K562 (cell line): ENCODE measurements at places on chromosomes 16 and 17.
A peak's percentile ranks its signal among the peaks of the same experiment; 100 is the strongest.

- H3K27ac ChIP-seq, result no peak within 1 kb of the TSS
- peaks cover 32% of the 10 kb centered on the region for H3K27me3 ChIP-seq
- no peaks in the 10 kb centered on the region for H3K36me3 ChIP-seq
- no peak within 1 kb of the TSS for H3K4me3 ChIP-seq
- peaks cover 9% of the 10 kb centered on the region; the same call in 1 of the 2 replicates for H3K4me1 ChIP-seq
Observed at GRCh38 chr17:4433515-4434031, at the start of gene SPNS3. Gene SPNS3, plus strand, starts transcription at chr17:4433940. Its CDS starts 28 bp downstream, at chr17:4433968.

- DNase-seq, result no peak
- H3K27me3 ChIP-seq, result no peaks in the 10 kb centered on the region
- H3K4me1 ChIP-seq, result peaks cover 18% of the 10 kb centered on the region; the same call in 2 of the 3 replicates
- peak overlapping the region; percentile 94 for H3K4me3 ChIP-seq
- H3K27ac ChIP-seq, result peak overlapping the region; percentile 100
Observed at GRCh38 chr16:48608871-48609651, 919 bp downstream of the N4BP1 start.

GRCh38 chr16:3953728-3954410, 73.4 kb upstream of the CREBBP start:
- no peak overlapping the region for H3K4me3 ChIP-seq
- H3K27ac ChIP-seq, result no peak overlapping the region
- no peaks in the 10 kb centered on the region for H3K36me3 ChIP-seq
- no peak for DNase-seq

GRCh38 chr17:69320908-69321238, 6.1 kb downstream of the ABCA5 start:
- H3K27ac ChIP-seq, result no peak overlapping the region
- no peak for DNase-seq
- no peaks in the 10 kb centered on the region for H3K36me3 ChIP-seq
- H3K4me3 ChIP-seq, result no peak overlapping the region

DNA sequence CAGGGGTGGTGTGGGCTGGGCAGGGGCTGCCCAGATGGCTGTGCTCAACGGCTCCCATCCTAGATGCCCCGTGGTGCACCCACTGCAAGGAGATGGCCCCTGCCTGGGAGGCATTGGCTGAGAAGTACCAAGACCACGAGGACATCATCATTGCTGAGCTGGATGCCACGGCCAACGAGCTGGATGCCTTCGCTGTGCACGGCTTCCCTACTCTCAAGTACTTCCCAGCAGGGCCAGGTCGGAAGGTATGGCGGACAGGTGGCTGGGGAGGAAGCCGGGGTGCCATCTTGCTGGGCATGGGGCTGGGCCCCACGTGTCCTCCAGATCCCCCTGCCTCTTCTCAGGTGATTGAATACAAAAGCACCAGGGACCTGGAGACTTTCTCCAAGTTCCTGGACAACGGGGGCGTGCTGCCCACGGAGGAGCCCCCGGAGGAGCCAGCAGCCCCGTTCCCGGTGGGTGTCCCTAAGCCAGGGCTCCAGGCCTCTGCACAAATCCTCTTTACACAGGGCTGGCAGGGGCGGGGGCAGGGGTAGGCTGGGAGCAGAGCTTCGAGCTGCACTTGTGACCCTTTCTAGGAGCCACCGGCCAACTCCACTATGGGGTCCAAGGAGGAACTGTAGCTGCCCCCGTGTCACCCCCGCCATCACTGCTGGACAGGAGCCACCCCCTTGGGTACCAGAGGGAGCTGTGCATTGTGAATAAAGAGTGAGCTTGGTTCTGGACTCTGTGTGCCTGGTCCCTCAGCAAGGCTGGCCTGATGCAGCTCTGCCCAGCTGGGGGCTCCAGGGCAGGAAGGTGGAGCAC, 3.7 kb downstream of the PDIA2 start:
- H3K27ac ChIP-seq, result no peak overlapping the region
- H3K27me3 ChIP-seq, result no peaks in the 10 kb centered on the region
- H3K4me1 ChIP-seq, result peaks cover 55% of the 10 kb centered on the region
- peaks cover 50% of the 10 kb centered on the region; the same call in 1 of the 3 replicates for H3K36me3 ChIP-seq
- DNase-seq, result no peak

GRCh38 chr16:13793841-13794409, 126.0 kb upstream of the ERCC4 start:
- no peak overlapping the region for H3K4me3 ChIP-seq
- no peaks in the 10 kb centered on the region for H3K36me3 ChIP-seq
- no peak overlapping the region for H3K27ac ChIP-seq
- no peaks in the 10 kb centered on the region for H3K4me1 ChIP-seq

DNA sequence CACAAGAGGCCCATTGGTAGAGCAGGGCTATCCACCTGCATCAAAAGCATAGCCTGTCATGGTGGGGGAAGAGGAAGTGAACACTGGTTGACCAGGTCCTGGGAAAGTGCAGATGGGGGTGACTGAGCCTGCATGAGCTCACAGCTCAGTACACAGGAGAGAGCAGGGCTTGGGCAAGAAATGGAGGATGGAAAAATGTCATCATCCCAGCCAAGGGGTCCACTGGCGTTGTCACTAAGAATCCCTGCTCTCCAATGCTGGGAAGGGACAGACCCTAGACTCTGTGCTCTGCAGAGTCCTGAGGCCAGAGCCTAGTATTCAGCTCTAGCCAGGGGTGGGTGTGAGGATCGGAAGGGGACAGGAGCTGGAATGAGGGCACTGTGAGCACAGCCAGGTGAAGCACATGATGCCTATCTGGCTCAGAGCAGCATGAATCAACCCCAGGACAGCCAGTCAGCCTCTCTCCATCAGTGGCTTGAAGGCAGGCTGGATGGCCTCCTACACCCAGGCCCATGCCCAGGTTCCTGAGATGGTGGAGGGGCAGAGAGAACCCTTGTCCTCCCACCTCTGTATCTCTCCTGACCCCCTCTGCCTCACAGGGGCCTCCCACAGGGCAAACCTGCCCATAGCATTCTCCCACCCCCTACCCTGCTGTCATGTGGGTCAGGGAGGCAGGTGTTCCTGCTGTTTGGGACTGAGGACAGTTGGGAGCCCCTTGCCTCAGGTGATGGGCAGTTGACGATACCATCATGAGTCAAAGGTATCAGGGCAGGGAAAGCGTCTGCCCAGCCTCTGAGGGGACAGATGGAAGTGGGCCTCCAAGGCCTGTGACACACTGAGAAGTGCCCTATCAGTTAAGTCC, 13.8 kb upstream of the CTCF start:
- H3K27me3 ChIP-seq, result no peaks in the 10 kb centered on the region
- no peak overlapping the region for H3K27ac ChIP-seq
- H3K36me3 ChIP-seq, result peaks cover 29% of the 10 kb centered on the region; the same call in 1 of the 3 replicates
- no peaks in the 10 kb centered on the region for H3K4me1 ChIP-seq
- no peak for DNase-seq

GRCh38 chr17:76063875-76064546, 8.3 kb downstream of the SRP68 start:
- no peaks in the 10 kb centered on the region for H3K27me3 ChIP-seq
- H3K36me3 ChIP-seq, result peaks cover 90% of the 10 kb centered on the region
- H3K27ac ChIP-seq, result no peak overlapping the region
- no peak for DNase-seq
- no peaks in the 10 kb centered on the region for H3K4me1 ChIP-seq

- H3K27me3 ChIP-seq, result no peaks in the 10 kb centered on the region
- no peak overlapping the region for H3K4me3 ChIP-seq
- H3K4me1 ChIP-seq, result peaks cover 42% of the 10 kb centered on the region
Observed at GRCh38 chr17:3659541-3660111, 8.8 kb downstream of the TAX1BP3 start.

- no peaks in the 10 kb centered on the region for H3K36me3 ChIP-seq
- H3K4me1 ChIP-seq, result no peaks in the 10 kb centered on the region
- H3K4me3 ChIP-seq, result no peak overlapping the region
- H3K27me3 ChIP-seq, result no peaks in the 10 kb centered on the region
- no peak overlapping the region for H3K27ac ChIP-seq
Observed at GRCh38 chr16:72788269-72788809, 259.6 kb downstream of the ZFHX3 start.

GRCh38 chr17:20999044-20999573, 43.7 kb downstream of the USP22 start:
- no peak overlapping the region for H3K27ac ChIP-seq
- no peak overlapping the region for H3K4me3 ChIP-seq
- H3K27me3 ChIP-seq, result no peaks in the 10 kb centered on the region
- DNase-seq, result no peak

- peaks cover 56% of the 10 kb centered on the region; the same call in 2 of the 3 replicates for H3K36me3 ChIP-seq
- H3K4me1 ChIP-seq, result peaks cover 12% of the 10 kb centered on the region
- H3K27ac ChIP-seq, result no peak overlapping the region
- H3K4me3 ChIP-seq, result no peak overlapping the region
- DNase-seq, result no peak
Observed at GRCh38 chr17:78224231-78225087, 7.0 kb upstream of the TMEM235 start.

GRCh38 chr16:88685156-88686061, 898 bp downstream of the SNAI3 start:
- no peaks in the 10 kb centered on the region for H3K27me3 ChIP-seq
- H3K36me3 ChIP-seq, result no peaks in the 10 kb centered on the region
- no peak overlapping the region; the same call in 2 of the 3 replicates for H3K27ac ChIP-seq
- H3K4me3 ChIP-seq, result peak overlapping the region; percentile 60

- H3K27ac ChIP-seq, result no peak overlapping the region
- no peaks in the 10 kb centered on the region for H3K4me1 ChIP-seq
- no peak overlapping the region for H3K4me3 ChIP-seq
- H3K36me3 ChIP-seq, result no peaks in the 10 kb centered on the region
Observed at GRCh38 chr16:85819771-85820170, 20.3 kb downstream of the COX4I1 start.

GRCh38 chr16:10280262-10281170, 98.3 kb upstream of the GRIN2A start:
- no peak for DNase-seq
- no peak overlapping the region for H3K4me3 ChIP-seq
- peaks cover 6% of the 10 kb centered on the region; the same call in 2 of the 3 replicates for H3K4me1 ChIP-seq
- no peak overlapping the region for H3K27ac ChIP-seq
- H3K36me3 ChIP-seq, result no peaks in the 10 kb centered on the region

DNA sequence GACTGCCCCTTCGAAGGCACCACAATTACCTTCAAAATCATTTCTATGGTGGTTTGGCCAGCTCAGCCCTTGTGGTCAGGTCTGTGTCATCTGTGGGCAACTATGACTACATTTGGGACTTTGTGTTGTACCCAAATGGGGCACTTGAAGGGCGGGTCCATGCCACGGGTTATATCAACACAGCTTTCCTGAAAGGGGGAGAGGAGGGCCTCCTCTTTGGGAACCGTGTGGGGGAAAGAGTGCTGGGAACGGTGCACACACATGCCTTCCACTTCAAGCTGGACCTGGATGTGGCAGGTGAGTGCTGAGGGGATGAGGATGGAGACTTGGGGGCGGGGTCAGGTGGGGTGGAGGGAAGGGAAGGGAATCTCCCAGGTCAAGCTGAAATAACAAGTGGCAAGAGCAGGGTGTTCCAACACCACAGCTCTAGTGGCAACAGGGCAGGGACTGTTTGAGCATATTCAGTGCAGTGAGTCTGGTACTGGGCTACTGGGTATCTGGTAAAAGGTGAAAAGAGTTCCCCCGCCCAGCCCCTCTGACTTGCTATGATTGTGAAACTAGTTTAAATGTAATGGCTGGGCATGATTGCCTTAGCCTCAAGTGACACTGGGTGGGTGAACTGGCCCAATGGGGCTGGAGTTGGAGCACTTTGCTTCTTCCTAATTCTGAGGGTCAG, 1.7 kb downstream of the AOC2 start:
- no peak overlapping the region for H3K4me3 ChIP-seq
- no peak for DNase-seq
- no peaks in the 10 kb centered on the region for H3K27me3 ChIP-seq
- H3K27ac ChIP-seq, result no peak overlapping the region
- H3K36me3 ChIP-seq, result peaks cover 48% of the 10 kb centered on the region
- H3K4me1 ChIP-seq, result peaks cover 10% of the 10 kb centered on the region

GRCh38 chr16:11677451-11677951, 9.2 kb downstream of the SNN start:
- no peak for DNase-seq
- H3K27me3 ChIP-seq, result no peaks in the 10 kb centered on the region
- peaks cover 53% of the 10 kb centered on the region; the same call in 2 of the 3 replicates for H3K36me3 ChIP-seq
- H3K4me1 ChIP-seq, result peaks cover 9% of the 10 kb centered on the region; the same call in 2 of the 3 replicates
- H3K27ac ChIP-seq, result no peak overlapping the region
- no peak overlapping the region for H3K4me3 ChIP-seq

DNA sequence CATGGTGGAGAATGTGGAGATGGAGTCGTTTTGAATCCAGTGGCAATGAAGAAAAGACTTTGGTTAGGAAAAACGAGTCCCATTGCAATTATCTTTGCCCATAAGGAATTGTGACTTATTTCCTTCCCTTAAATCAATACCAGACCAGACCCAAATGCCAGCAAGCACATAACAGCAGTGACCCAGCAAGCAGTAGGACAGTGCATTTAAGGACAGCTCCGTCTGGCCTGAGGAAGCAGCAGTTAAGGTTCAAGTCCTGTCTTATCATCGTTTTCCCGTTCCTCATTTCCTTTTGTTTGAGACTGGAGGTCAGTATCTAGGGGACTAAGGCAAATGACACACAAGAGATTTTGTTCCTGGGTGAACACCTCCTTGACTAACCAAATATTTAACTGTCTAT, 74.6 kb upstream of the FAM20A start:
- H3K4me1 ChIP-seq, result no peaks in the 10 kb centered on the region
- peaks cover 38% of the 10 kb centered on the region; the same call in 1 of the 2 replicates for H3K27me3 ChIP-seq
- no peak for DNase-seq
- no peak overlapping the region for H3K27ac ChIP-seq

DNA sequence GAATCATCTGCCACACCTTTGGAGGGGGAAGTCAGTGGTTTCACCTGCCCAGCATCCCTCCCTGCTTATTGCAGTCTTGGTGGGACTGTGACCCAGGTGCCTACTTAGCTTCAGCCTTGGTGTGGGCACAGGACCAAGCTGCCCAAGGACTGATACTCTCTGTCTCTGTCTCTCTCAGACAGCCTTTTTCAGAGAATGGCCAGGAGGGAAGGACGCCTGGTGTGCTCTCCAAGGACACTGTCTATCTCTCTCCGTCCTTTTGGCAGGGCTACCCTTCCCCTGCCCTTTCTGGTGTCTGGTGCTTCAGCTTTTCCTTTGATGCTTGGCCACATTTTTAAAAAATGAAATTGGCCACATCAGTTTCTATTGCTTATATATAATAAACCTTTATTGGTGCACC, 19.6 kb downstream of the PIK3R6 start:
- DNase-seq, result no peak
- H3K27ac ChIP-seq, result no peak overlapping the region
- no peaks in the 10 kb centered on the region for H3K27me3 ChIP-seq
- no peaks in the 10 kb centered on the region for H3K4me1 ChIP-seq
- H3K4me3 ChIP-seq, result no peak overlapping the region

DNA sequence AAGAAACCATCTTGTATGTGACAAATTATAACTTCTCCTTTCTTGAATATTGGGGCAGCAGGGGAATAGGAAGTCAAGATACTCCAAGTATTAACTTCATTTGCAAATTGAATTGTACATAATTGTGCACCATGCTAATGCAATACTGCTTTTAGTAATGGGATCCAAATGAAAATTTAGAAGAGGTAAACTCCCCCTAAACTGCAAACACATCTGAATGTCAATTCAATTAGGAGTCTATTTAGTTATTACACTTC, 4.5 kb downstream of the STAT5B start:
- DNase-seq, result no peak
- no peaks in the 10 kb centered on the region for H3K27me3 ChIP-seq
- H3K36me3 ChIP-seq, result peaks cover 49% of the 10 kb centered on the region
- H3K4me1 ChIP-seq, result peaks cover 13% of the 10 kb centered on the region

DNA sequence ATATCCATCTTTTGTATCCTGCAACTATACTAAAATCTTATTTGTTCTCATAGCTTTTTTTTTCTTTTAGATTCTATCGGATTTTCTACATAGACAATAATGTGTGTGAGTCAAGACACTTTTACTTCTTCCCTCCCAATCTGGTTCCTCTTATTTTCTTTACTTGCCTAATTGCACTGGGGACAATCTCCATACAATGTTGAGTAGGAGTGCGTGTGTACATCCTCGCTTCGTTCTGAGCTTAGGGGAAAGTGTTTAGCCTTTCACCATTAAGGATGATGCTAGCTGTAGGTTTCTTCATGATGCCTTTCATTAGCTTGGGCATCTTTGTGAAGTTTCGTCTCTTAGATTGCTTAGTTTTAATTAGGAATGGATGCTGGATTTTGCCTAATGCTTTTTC, 2.9 kb downstream of the SPATA32 start:
- H3K27me3 ChIP-seq, result no peaks in the 10 kb centered on the region
- DNase-seq, result no peak
- H3K36me3 ChIP-seq, result peaks cover 21% of the 10 kb centered on the region; the same call in 2 of the 3 replicates
- peaks cover 44% of the 10 kb centered on the region for H3K4me1 ChIP-seq
